ENCODE measurements at places on chromosomes 16 and 17. TPM values are rescaled to one million over a fixed set of nuclear protein-coding genes. Genes with fewer than 3 reads are reported as not detected.

KIF2B gene
- total RNA-seq, result not detected

NPIPA1 gene
- total RNA-seq, result 51.0 TPM

ERN2 gene
- total RNA-seq, result not detected

RNF112 gene
- 9.1 TPM for total RNA-seq

NAGS gene
- 1.1 TPM for total RNA-seq

MEFV gene
- 0.16 TPM for total RNA-seq

GUCY2D gene
- total RNA-seq, result not detected

TMIGD1 gene
- not detected for total RNA-seq

KRTAP4-5 gene
- total RNA-seq, result not detected

PIK3R6 gene
- not detected for total RNA-seq

ADAD2 gene
- not detected for total RNA-seq

C16orf96 gene
- total RNA-seq, result 0.12 TPM

NQO1 gene
- 1,169 TPM for total RNA-seq

SCGB1C2 gene
- not detected for total RNA-seq

CMTM1 gene
- total RNA-seq, result 3.4 TPM

PITPNC1 gene
- total RNA-seq, result 3.9 TPM

LUC7L gene
- total RNA-seq, result 30.8 TPM

SMPD3 gene
- total RNA-seq, result 0.24 TPM

CDH13 gene
- total RNA-seq, result 48.8 TPM

KRT16 gene
- 0.49 TPM for total RNA-seq

ASPHD1 gene
- 1.5 TPM for total RNA-seq

MCRIP2 gene
- 14.8 TPM for total RNA-seq

CEP295NL gene
- 6.2 TPM for total RNA-seq

SNAI3 gene
- total RNA-seq, result not detected

NEUROD2 gene
- not detected for total RNA-seq

TMEM238L gene
- total RNA-seq, result not detected

MLX gene
- 45.7 TPM for total RNA-seq

TEKT5 gene
- total RNA-seq, result not detected

CD300LG gene
- total RNA-seq, result not detected

KRT33A gene
- not detected for total RNA-seq

ACADVL gene
- total RNA-seq, result 164 TPM

TNFRSF13B gene
- not detected for total RNA-seq

ITGB3 gene
- 40.4 TPM for total RNA-seq

RUSF1 gene
- total RNA-seq, result 73.7 TPM

AANAT gene
- total RNA-seq, result not detected

CCL2 gene
- total RNA-seq, result 48.5 TPM

UTP18 gene
- total RNA-seq, result 28.9 TPM

ANKFN1 gene
- 1.6 TPM for total RNA-seq

NUPR1 gene
- total RNA-seq, result 25.2 TPM

ZNHIT3 gene
- 21.9 TPM for total RNA-seq

ZNF423 gene
- total RNA-seq, result 2.4 TPM

Measured in hair follicle dermal papilla cell (primary cell).